ENCODE measurements at places on chromosomes 3 and 15.
A peak's percentile ranks its signal among the peaks of the same experiment; 100 is the strongest.

DNA sequence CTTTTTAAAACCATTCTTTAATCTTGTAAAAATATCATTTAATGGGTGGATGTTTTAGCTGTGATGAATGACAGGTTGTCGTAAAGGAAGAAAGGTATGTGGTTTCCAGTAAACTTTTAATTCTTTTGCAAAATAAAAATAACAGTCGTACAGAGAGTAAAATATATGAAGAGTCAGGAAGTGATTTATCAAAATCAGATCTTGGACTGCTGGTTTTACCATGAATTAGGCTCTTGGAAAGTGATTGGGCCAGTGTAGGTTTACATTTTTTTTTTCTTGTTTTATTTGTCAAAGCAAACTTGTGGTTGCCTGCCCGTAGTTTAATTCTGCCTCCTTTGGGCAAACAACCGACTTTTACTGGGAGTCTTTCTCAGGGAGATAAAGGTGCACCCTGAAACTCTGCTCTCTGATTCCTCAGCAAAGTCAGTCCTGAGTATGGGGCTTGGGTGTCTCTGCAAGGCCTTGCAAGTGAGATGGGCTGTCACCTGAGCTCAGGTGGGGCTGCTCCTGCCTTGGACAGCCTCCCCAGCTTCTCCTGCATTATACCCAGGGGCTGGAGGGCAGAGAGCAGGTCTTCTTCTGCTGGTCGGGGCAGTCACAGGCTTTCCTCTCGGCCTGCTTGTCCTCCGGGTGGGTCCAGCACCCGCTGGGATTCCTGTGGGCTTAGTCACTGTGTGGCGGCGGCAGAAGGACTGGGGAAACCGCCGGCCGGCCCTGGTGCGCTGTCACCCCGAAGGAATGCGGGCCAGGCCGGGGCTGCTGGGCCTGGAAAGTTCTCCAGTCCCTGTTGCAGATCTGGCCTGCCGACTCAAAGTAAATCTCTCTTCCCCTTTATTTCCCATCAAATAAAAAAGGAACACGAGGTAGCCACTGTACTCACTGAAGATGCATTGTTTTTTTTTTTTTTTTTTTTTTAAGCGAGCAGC is 79.0 kb downstream of the IGF1R start:
- DNase-seq, result no peak

- peak; percentile 80 for DNase-seq
Measured at GRCh38 chr15:70488002-70488605, 275.3 kb downstream of the UACA start.

- no peak for DNase-seq
Measured at GRCh38 chr15:95825671-95826411, 504.7 kb upstream of the NR2F2 start.

- DNase-seq, result no peak
Measured at GRCh38 chr3:178079966-178080365, 456.3 kb upstream of the KCNMB2 start.

- no peak for DNase-seq
Measured at GRCh38 chr15:48559285-48559684, 86.2 kb downstream of the FBN1 start.

GRCh38 chr3:50749822-50750221 is 75.1 kb downstream of the DOCK3 start:
- DNase-seq, result no peak

DNA sequence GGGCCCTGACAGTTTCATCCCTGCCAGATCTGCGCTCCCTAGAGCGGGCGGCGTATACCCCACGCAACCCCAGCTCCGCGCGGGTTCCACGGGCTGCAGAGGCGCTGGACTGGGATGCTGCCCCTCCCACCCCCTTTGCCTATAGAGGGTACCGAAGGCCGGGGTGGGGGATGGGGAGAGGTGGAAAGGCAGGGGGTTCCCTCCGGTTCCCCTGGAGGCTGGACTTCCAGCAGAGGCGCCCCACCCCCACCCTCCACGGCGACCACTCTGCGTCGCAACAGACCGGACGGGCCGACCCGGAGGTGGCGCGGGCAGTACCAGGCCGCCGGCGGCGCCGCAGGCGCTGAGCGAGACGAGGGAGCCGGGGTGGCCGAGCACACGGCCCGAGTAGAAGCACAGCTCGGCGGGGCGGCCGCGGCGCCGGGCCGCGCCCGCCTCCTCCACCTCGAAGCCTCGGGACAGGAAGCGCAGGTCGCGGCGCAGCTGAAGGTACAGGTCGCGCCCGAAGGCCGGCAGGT is 995 bp downstream of the ADAMTS17 start:
- no peak for DNase-seq

DNA sequence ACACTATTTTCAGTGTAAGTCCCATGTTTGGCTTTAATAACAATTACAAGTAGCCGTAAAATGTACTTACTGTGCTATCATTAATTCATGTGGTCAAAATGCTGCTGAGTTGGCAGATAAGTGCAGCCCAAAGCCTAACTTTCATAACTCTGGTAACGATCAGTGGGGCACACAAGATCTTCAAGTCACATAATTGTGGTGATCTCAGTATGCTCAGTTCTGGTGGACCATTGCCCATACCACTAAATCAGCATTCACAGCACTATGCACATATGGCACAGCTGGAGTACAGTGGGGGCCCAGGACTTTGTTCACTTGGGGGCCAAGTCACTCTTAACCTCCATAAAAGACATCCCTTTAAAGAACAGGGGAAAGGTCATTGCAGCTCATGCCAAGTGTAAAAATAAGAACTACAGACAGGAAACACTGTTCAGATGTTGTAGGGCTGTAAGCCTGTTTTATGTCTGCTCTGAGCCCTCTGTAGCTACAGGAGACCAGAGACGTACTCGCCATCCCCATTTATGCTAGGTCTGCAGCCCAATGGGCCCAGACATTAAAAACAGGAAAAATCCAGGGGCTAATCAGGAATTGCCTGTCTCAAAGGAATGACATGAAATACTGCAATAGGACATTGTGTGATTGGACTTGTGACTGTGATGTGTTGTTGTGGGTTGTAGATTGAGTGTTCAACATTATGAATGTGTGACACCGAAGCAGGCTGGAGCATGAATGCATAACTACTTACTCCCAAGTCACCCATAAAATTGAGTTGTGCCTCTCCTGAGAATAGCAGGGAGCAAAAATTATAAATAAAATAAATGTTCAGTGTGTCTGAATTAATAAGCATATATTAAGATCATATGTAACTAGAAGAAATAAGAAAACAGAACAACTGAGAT is 282.5 kb upstream of the EPHA3 start:
- no peak for DNase-seq

- DNase-seq, result no peak
Measured at GRCh38 chr3:34925851-34926250, 713.5 kb upstream of the ARPP21 start.

GRCh38 chr3:97927704-97928103 is 44.5 kb downstream of the RIOX2 start:
- DNase-seq, result no peak

DNA sequence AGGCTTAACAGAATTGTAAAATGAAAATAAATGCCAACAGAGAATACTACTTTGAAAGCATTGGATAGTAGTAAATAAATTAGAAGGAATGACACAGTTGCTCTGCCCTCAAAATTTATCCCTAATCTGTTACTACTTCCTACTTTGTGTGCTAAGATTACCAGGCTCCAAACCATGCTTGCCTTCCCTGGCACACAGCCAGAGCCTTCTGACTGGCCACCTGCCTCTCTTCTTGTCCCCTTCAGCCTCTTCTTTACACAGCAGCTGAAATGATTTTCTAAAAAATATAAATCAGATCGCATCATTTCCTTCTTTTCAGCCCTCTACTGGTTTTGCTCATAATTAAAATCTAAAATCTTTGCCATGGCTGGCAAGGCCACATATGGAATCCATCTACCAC is 334.1 kb downstream of the FHIT start:
- DNase-seq, result no peak

- no peak for DNase-seq
Measured at GRCh38 chr3:17634201-17634600, 108.2 kb downstream of the TBC1D5 start.

DNA sequence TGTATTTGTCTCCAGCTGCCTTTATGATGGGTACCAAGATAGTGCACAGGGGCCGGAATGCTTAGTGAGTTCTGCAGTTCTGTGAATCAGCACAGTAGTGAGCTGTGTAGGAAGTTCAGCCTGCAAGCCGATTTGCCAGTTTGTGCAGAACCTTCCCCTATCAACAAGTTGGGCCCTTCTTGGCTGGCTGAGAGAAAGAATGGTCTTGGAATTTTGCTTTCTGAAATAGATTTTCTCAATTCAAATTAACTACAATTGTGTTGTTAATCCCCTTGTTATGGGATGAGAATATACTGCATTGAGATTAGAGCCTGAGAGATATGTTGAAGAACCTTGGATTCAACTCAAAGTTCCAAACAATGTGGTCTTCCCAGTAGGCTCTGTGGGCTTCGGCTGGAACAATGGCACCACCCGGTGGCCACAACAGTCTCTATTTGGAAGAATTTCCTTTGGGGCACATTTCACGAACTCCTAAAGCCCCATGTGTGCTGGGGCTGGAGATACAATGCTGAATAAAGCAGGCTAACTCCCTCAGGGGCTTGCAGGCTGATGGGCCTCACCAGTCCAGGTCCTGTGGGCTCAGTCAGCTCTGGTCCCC is 59.1 kb downstream of the TRIM42 start:
- peak; percentile 8 for DNase-seq

GRCh38 chr3:134143828-134144401 is 106.7 kb downstream of the RYK start:
- no peak for DNase-seq

GRCh38 chr15:43255376-43255775 is 11.4 kb downstream of the TGM5 start:
- no peak for DNase-seq

DNA sequence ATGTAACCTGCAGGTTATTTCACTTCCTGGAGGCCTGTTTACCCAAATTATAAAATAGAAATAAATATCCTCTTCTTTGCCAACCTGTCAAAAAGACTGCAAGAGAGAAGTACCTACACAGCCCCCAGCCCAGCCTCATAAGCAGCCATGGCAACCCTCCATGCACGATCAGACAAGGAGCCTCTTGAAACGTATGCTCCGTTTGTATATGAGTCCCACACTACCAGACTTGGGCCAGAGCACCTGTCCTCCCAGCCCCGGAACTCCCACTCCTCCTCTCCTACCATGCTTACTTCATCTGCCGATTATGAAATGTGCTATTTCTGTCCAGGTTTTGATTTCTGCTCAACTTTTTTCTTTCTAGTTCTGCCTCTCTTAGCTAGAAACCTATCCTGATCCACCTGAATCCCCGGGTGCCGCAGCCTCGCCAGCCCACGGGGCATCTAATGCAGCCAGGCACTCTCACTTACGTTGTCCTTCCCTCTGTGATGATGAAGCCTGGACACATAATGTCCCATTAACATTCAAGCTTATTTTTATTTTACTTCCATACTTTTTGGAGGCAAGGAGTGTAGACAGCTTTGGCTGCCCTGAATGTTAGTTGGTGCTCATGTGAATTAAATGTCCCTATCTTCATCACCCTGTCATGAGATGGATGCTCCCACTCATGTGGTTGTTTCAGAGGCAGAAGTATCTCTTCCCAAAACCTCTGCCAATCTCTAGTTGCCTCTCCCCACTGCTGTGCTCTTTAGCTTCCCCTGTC is 73.8 kb downstream of the MB21D2 start:
- DNase-seq, result no peak

- DNase-seq, result no peak
Measured at GRCh38 chr3:184016169-184016570, 1.5 kb downstream of the ABCC5 start.

- DNase-seq, result no peak
Measured at GRCh38 chr3:189890496-189890895, 230.2 kb downstream of the P3H2 start.

- DNase-seq, result no peak
Measured at GRCh38 chr3:179603321-179603720, 1.1 kb downstream of the MRPL47 start.

- peak; percentile 41 for DNase-seq
Measured at GRCh38 chr3:121995161-121996137, 26.6 kb downstream of the ILDR1 start.

DNA sequence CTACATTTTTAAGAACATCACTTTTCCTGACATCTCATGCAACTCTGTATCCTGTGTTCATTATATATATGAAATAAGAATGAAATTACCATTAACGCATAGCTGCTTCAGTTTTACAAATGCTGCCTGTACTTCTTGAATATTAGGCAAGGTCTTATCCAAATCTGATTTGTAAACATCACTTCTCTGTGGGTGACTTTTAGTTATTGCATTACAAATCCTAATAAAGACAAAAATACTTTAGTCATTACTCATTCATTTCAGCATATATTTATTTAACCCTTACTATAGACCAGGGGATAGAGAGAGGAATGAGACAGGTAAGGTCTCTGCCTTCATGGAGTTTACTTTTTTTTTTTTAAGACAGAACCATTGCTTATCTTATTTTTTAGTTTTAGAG is 36.8 kb downstream of the MTMR10 start:
- DNase-seq, result no peak

GRCh38 chr3:70863049-70863448 is 550.6 kb upstream of the MDFIC2 start:
- no peak for DNase-seq

DNA sequence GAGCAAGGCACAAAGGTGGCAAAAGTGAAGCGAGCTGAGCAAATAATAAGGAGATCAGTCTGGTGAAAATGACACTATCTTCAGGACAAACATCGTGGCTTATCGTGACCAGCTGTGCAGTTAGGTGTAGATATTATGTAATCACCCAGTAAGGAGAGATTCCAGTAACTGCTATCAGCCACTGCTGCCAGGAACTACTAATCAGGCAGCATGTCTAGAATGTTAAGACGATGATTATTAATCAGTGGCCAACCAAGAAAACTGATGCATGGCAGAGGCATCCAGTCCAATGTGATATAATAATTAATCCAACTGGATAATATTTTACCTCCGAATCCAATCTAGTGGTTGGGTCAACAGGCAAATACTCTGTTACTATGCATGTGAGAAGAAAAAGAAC is 252.7 kb upstream of the ZPLD1 start:
- DNase-seq, result no peak

DNA sequence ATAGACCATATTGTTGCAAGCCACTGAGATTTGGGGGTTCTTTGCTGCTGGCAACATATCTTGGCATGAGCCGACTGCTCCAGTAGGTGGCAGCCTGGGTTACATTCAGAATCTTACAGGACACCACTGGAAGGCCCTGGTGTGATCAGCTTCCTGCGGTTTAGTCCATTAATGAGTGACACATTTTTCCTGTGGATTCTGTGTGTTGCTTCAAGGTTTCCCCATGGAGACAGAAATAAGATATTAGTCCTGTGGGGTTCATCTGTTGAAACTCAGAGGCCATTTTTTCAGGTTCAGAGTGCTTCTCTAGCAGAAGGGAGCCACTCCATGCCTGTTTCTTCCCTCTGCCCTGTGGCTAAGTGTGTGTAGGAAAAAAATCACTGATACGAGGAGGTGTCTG is 116.2 kb downstream of the MFSD1 start:
- DNase-seq, result peak; percentile 12

DNA sequence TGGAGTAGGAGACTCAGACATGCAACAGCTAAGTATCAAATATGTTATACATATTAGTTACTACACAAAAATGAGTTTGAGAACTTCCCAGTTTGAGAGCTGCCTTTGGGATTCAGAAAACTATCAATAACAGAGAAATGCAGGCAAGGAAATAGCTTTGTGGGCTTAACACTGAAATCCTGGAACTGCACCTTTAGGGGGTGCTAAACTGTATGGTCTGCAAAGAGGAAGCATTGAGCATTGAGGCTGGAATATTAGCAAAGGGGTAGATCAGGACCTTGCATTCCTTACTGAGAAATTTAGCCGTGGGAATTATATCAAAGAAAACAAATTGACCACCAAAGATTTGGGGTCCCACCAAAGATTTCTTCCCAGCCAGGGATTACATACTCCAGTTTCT is 580.0 kb downstream of the ZNF385D start:
- DNase-seq, result no peak
